Activated CD8-positive, alpha-beta memory T cell treated with anti-CD3 and anti-CD28 coated beads for 36 hours (primary cell): ENCODE measurements at places on chromosomes 3 and 15. TPM values are rescaled to one million over a fixed set of nuclear protein-coding genes. Genes with fewer than 3 reads are reported as not detected.

SLCO2A1 gene
- total RNA-seq = not detected

FANCD2OS gene
- total RNA-seq = not detected

SLC9C1 gene
- total RNA-seq = not detected

BNC1 gene
- total RNA-seq = not detected

DNAJA4 gene
- total RNA-seq = 36.1 TPM

PLXND1 gene
- total RNA-seq = 7.6 TPM

TNFAIP8L3 gene
- 1.6 TPM for total RNA-seq

GATA2 gene
- 0.13 TPM for total RNA-seq

ACP3 gene
- not detected for total RNA-seq

CSTA gene
- total RNA-seq = not detected

BFSP2 gene
- total RNA-seq = not detected

BTBD1 gene
- 56.5 TPM for total RNA-seq

ALS2CL gene
- total RNA-seq = 0.69 TPM

FBXL22 gene
- 0.95 TPM for total RNA-seq

CSPG5 gene
- total RNA-seq = 0.52 TPM

RAB6B gene
- 0.42 TPM for total RNA-seq
